ENCODE measurements at places on chromosomes 3 and 15. TPM values are rescaled to one million over a fixed set of nuclear protein-coding genes. Genes with fewer than 3 reads are reported as not detected.

- DNase-seq, result no peak
Measured at GRCh38 chr3:187319699-187320302, 28.3 kb upstream of the MASP1 start.

DNA sequence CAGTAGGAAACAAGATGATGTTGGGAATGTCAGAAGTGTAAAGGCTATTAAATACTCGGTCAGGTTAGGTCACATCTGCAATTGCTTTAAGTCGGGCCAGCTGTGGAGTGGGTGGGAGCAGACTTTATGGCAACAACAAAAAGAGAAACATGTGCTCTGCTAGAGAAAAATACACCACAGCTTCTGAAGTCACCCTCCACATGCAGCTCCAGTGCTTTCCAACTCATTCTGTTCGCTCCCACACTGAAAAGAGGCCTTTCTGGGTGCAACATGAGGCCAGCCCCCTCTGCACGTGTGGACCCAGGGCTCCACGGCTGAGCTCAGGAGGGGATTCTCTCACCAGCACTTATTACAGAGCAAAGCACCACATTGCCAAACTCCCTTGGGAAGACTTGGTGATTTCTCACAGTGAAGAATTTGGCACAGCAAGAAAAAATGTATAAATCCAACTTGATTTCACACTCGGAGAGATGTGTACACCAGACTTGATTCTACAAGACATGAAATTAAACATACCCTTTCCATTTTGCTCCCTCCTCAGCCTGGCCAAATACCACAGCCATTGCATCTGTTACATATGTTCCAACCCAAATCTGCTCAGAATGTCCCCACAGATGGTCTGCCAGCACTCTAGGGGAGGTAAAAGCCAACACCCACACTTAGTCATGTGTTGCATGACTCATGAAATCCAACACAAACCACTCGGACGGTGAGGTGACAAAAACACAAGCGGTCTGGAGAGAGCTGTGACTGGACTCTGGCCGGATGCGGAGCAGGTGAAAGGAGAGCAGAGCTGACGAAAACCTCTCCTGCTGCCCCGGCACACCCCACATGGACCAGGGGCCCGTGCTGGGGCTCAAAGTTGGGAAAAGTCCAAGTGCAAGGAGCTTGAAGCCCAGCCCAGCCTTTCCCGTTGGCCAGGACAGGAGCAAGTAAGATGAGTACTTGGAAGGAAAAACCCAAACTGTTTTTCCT, 74.6 kb downstream of the ITGB5 start:
- DNase-seq, result no peak

- DNase-seq, result no peak
Measured at GRCh38 chr15:31405200-31405920, 78.7 kb downstream of the KLF13 start.

- no peak for DNase-seq
Measured at GRCh38 chr3:114721864-114722263, 425.2 kb downstream of the ZBTB20 start.

GRCh38 chr3:189737071-189737470, 105.9 kb downstream of the TP63 start:
- no peak for DNase-seq

DNA sequence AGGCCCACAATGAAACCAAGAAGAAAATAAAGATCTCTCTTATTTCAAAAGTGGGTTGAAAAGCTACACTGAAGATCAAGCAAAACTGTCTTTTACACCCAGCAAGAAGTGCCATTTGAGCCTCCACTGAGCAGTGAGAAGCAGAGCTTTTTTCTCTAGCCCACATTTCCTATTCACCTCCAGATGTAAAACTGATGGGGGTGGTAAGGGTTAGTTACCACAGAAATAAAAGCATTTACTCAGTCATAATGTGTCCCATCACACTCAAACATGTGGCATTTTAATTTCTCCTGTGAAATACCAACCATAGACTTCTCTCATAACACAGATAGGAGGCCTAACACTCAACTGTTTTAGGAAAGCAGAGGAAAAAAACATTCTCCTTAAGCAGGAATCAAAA, 21.0 kb downstream of the IFT57 start:
- DNase-seq, result no peak

DNA sequence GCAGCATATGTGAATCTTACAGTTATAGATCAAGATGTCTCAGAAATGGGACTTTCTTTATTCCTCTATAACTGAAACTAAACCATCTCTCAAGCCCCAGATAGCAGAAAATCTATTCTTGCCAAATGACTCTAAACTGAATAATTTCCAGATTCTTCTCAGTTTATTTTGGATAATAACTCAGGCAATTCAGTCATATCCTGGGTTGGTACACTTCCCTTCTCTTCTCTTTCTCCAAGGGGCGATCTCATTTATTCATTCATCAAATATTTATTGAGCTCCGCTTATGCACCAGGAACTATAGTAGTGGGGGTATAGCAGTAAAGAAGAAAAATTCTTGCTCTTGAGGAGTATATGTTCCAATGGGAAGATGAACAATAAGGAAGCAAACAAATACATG, 13.5 kb upstream of the PCOLCE2 start:
- no peak for DNase-seq

DNA sequence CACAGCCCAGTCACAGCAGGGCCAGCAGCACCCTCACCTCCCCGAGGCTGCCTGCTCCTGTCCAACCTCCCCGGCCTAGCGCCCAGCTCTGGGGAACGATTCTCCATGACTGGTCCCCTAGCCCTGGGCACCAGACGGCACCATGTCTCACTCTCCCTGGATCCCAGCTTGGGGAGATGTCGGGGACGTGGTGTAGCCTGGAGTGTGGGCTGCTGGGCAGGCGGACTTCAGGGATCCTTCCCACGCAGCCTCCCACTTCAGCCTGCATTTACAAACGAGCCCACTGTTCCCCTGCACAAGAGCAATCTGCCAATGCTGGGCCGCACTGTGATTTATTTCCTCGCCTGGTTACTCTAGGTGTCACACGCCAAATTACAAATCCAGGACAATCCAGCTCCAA, 31.3 kb downstream of the NUP210 start:
- no peak for DNase-seq

DNA sequence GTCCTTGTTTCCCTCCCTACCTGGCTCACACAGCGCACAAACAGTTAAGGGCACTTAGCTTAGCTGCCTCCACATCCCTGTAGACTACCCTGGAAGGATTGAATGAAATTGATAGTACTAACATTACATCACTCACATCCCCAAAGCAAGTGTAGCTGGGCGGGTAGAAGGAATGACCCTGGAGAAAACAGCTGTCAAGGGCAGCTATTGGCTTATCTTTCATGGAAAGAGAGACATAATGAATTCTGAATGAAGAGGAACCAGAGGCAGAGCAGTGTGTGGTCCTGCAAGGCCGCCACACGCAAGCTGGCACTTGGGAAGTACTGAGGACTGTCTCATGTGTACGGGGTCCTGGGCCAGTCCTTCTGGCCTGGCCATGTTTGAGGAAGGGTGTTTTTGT, 369.6 kb upstream of the RGMA start:
- DNase-seq, result no peak

GRCh38 chr3:76456322-76456721, 583.6 kb upstream of the ROBO2 start:
- no peak for DNase-seq

DNA sequence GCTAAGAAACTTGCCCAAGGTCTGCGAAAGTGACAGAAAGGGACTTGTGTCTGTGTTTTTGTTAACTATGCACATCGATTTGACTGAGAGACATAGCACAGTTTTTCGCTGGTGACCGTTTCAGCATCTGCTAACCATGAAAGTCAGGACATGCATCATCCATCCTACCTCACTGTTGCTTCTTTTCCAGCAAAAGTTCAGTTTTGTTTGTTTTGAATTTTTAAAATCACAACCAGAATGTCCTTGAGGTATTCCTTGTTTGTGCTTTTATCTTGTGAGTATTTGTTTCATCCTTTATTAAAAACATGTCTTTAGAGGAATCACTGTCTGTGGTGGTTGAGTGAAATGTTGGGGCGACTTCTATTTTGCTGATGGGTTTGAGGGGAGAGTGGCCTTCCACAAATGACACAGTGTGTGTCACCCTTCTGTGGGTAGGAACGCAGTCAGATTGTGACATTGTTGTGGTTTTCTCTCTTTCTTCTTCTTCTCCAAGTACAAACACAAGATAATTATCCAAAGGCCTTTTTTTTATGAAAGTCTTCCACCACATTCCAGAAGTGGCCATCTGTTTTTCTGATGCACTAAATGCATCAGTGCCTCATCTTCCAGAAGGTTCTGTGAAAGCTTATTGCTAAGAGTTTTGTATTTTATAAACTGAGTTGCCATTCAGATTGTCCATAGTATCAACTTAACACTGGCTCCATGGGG, 214.4 kb upstream of the NR2E3 start:
- DNase-seq, result no peak

DNA sequence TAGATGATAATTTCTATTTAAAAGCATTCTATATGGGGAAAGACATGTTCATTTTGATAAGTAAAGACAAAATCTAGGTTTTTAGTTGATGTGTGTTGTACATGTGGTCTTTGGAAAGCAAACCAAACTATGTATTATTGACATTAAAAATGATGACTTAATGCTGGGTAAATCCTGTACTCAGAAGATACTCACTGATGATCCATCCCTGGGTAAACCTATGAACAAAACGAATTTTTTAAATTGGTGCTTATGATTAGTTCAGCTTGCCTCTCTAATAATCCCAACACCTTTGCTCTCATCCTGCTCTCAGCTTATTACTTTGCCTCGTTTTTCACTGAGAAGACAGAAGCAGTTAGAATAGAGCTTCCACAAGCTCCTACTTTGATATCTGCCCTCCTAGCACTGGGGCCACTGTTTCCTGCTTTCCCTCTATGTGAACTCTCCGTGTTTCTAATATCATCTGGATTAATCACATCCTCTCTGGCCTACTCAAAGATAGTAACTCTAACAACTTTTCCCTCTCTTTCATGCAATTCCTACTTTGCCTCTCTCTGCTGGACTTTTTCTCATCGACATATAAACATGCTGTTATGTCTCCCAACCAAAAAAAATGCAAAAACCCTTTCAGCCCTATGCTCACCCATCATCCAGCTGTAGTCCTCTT, 29.3 kb downstream of the RARRES1 start:
- DNase-seq, result no peak

DNA sequence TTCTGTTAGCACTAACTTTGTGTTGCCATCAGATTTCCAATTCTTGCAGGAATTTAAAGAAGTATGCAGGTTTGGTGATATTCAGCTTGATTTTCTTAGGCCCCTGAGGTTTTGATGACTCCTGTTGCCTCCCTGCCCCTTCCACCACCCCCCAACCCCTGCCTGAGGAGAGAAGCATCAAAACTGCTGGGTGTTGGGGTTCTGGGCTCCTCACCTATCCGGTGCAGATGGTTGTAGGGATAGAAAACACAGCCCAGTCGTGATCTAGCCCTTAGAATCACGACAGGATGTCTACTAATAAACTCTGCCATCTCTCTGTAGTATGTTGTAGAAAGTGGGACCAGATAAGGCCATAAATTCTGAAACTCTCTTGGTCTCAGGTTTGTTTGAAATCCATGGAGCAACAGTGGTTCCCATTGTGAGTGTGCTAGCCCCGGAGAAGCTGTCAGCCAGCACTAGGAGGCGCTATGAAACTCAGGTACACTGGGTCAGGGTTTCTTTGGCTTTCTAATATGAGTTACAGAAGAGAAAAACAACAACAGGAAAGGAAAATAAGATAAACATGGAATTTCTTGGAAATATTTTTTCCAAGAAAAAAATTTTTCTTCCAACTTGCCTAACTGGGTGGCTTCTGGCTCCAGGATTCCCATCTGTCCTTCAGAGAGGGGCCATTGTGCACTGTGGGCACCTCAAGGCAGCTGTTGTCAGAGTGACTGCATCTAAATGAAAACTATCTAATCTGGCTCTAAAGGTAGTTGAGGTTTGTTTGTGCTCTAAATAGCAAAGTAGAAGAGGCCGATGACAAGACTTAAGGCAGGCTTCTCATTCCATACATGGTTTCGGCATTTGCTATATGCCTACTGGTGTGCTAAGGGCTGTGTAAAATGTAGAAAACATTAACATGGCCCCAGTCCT, 8.7 kb downstream of the SRP14 start:
- no peak for DNase-seq

GRCh38 chr15:63194880-63195568, 5.6 kb downstream of the RAB8B start:
- no peak for DNase-seq

DNA sequence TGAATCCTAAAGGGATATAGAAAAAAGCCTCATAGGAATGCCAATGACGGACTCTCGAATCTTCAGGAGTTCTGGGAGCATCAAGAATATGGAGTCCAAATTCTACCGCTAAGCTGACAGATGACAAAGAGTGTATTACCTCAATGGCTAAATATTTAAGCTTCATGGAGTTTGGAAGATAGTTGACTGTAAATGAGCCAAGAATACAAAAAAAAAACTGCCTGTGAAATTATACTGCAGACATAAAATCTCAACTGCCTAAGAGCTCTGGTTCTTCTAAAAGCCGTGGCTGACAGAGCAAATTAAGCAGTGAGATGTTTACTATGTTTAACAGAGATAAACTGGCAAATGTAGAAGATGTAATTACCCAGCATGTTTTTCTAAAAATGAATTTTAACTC, 140.0 kb downstream of the GADL1 start:
- no peak for DNase-seq

DNA sequence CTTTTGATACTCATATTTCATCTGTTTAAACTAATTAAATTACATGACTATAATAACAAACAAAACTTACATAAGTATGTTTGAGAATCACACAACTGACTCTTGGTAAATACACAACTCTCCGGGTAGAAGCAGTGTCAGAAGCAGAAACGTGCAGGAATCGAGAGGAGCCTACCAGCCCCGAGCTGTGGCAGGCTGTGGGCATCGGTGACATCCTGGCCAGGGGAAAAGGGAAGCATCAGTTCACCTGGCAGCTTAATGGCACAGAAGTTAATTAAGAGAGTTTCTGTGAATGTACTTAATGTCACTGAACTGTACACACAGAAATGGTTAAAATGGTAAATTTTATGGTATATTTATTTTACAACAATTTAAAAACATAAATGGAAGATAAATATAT, 90.2 kb downstream of the CRTC3 start:
- no peak for DNase-seq

- no peak for DNase-seq
Measured at GRCh38 chr3:123634149-123635051, 49.5 kb upstream of the HACD2 start.

GRCh38 chr3:81927811-81928210, 166.4 kb upstream of the GBE1 start:
- no peak for DNase-seq

GRCh38 chr3:39330824-39331223, 1.3 kb downstream of the CCR8 start:
- no peak for DNase-seq

DNA sequence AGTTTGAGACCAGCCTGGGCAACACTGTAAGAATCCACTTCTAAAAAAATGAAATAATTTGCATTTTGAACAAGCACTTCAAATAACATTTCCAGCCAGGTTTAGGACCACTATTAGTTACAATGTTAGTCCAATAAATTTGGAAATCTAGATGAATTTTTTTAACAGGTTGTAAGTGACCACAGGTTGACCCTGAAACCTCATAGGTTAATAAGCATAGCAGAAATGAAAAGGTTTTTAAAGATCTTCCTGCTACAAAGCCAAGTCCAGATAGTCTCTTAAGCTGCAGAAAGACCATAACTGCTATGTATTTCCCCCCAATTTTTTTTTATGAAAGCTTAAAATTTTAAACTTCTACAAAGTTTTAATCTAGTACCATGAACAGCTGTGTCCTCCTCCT, 1.5 kb upstream of the NIT2 start:
- no peak for DNase-seq

Gene XCR1
- 0.18 TPM for polyA plus RNA-seq

Gene CCDC174
- polyA plus RNA-seq, result 31.6 TPM

Gene MORC1
- 0.68 TPM for polyA plus RNA-seq

Gene LMLN
- 8.2 TPM for polyA plus RNA-seq

Gene GOLGA8Q
- polyA plus RNA-seq, result 0.32 TPM

Gene TEX55
- not detected for polyA plus RNA-seq

Gene SLC49A4
- polyA plus RNA-seq, result 16.3 TPM

Gene LSAMP
- 11.4 TPM for polyA plus RNA-seq

Gene SEMA7A
- 6.6 TPM for polyA plus RNA-seq

All from right renal cortex interstitium (tissue), 3 donors.